ENCODE measurements at places on chromosomes 11 and 22.

DNA sequence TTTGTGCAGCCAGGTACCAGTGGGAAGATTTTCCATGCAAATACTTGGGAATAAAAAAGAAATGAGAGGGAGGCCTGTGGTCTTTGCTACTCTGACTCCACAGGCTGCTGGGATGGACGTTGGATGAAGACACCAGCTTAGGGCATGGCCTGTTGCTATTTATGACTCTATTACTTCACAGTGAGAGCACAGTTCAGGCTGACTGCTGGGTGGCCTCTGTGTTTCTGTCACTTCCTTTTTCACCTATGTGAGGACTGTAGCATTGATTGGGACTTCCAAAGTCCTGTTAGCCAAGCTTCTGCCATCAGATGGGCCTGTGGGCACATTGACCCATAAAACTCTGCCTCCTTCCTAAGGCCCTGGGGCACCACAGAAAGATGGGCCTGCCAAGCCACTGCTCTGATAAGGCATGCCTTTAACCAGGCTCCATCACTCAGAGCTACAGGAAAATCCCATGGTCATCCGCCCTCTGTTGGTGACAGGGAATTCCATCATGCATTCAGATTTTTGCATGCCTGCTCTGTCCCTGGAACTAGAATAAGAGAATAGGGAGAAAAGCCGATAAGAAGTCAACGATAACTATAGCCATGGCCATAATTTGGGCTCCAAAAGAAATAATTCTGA lies 64.6 kb downstream of the KCNJ1 start:
- DNase-seq, result no peak

- DNase-seq, result no peak
These were observed 41.4 kb upstream of the ZBED5 start for GRCh38 chr11:10899121-10899830.

DNA sequence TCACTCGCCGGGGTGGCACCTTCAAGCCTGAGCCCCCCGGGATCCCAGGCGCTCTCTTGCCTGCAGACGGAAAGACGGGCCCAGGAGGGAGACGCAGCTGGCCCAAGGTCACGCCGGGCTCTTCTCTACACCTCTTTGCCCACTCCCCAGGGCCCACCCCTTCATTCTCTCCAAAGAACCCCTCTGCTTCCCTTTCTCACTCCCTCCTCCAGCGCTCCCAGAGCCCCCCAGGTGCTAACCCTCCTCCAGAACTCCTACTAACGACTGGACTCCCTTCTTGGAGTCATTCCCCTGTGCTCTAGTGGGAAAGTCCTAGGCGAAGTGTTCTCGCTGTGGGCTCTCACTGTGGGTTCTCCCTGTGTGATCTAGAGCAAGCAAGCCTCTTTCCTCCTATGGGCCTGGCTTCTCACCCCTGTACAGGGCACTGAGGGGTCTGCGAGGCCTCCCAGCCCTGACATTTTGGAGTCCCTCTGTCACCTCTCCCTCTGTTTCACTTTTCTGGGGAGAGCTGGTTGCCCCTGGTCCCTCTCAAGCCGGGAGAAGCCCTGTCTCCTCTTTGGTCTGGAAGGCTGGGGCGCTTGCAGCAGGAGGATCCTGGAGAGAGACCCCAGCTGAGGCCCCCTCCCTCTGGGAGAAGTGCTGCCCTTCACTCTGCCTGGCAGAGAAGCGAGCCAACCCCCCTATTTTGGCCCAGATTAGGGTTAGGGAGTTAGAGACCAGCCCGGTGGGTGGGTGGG lies 858 bp downstream of the OAF start:
- no peak for DNase-seq

GRCh38 chr11:28483072-28483867 lies 375.1 kb downstream of the METTL15 start:
- no peak for DNase-seq

- DNase-seq, result no peak
These were observed 5.6 kb upstream of the KCTD17 start for GRCh38 chr22:37045958-37046357.

DNA sequence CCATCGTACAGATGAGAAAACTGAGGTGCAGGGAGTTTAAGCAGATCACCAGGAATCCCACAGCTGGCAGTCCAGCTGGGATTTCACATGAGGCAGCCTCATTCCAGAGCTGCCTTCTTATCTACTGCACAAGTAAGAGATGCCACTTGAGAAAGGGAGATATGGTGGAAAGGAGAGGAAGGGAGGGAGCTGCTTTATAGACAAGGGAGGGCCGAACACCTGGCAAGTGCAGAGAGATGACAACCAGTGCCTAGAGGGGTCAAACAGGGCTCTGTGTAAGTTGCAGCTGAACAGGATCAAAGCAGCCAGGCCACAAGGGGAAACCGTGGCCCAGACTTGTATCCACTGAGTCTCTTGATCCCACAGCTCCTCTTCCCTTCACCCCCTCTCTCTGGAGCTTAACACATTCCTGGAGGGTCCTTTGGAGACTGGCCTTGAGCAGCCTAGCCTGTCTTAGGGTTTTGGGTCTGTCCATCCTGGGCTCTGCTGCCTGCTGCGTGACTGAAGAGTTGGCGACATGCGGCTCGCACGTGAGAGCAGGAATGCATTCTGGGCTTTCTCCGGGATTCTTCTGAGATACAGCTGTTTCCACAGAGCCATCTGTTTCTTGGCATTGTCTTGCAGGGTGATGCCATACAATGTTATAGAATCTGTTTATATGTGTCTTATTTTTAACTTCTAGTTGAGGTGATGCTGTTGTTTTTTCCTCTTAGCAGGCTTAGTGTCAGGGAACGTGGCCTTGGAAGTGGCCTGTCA lies 268.5 kb upstream of the SYN3 start:
- no peak for DNase-seq

DNA sequence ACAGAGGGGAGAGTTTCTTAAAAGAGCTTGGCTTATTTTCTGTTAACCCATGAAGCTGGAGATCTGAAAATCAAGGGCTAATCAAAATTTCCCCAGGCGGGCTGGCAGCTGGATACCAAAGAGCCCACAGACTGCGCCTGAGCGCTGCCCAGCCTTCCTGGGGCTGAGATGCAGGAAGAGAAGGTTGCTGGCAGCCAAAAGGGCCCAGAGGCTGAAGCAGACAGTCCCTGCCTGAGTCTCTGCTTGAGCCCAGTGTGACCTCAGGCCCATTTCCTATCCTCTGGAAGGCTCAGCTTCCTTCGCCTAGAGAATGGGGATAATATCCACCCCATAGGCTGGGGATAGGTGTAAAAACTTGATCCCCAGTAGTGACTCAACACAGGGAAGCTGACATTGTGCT lies 49.1 kb downstream of the ARRB1 start:
- no peak for DNase-seq

- no peak for DNase-seq
These were observed 115.9 kb upstream of the CCDC179 start for GRCh38 chr11:22976146-22976545.

DNA sequence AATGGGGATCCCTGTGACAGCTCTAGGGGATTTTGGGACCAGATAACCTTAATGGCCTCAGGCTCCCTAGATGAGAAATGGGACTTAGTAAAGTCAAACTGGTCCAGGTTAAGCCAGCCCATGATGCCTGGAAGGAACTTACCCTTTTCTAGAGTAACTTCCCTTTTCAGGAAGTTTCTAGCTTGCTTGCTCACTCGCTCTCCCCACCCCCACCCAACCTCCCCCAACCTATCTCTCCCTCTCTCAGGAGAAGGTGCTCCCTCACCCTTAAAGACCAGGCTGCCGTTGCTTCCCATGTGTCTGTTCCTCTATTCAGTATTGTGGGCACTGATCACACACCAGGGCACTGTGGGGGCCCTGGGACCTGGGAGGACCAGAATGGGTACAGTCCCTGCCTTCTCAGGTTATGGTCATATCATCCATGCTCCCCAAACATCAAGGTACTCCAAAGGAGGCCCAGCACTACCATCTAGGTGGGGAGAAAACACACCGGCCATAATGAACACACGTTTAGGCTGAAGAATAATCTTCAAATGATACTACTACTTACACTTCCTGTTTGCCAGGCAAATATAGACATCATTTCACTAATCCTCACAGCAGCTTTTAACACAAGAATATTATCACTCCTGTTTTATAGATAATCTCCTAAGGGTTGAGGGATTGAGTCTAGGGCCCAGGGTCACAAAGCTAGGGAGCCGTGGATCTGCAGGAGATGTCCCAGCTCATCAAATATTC lies 18.2 kb downstream of the KCNQ1OT1 start:
- no peak for DNase-seq

- no peak for DNase-seq
These were observed 57.3 kb upstream of the EIF3D start for GRCh38 chr22:36586271-36586670.

DNA sequence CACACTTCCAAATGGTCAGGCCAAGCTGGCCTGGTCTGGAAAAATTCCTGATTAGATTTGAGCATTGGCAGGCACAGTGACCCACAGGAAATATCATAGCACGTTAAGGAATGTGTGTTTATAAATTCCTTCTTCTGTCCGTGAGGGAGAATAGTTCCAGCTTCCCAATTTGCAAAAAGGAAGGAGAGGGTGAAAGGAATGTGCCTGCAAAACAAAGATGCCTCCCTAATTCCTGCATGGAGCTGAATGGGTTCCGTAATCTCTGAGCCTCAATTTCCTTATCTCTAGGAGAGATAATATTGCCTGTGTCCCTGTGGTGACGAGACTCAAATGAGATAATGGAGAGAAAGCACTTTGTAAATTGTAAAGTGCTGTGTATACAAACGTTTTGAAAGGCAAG lies 105.1 kb downstream of the FEZ1 start:
- no peak for DNase-seq

DNA sequence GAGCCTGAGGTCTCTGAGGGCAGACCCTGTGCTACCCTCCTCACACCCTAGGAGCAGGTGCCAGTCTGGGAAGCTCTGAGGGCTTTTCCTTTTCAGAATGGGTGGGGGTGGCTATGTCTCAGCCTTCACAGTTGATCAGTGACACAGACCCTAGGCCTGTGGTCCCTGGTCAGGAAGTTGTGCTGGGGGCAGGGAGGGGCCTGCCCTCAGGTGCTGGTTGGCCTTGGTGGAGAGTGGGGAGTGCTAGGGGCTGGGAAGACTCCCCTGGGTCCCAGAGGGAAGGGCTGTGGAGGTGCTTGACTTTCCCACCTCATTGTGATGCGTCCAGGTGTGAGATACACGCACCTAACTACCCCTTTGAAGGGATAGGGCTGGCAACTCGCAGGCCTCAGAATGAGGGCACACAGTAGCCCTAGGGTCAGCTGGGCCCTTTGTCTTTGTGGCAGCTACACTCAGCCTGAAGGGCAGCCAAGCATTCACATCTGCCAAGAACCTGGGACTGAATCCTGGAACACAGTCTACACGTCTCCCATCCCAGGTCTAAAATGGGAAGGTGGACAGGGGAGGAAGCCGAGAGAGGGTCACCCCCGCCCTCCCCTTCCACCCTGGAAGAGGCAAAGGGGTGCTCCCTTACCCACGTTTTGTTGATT lies 31.2 kb upstream of the ATXN10 start:
- no peak for DNase-seq

DNA sequence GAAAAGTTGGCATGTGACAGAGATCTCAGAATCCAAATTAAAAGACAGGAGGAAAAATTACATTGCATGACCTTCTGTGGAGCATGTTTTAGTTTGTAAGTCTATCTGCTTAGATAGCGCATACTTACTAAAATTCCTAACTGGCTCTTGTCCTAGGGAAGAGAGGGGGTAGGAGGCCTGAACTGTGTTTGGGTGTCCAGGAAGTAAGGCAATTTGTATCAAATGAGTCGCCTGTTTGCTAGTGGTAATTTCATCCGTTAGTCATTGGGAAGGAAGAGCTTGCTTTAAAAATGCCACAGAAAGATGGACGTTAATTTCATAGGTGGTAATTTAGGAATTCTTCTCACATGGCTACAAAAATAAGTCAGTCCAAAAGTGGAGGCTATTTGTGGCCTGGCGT lies 18.5 kb downstream of the GRK3 start:
- no peak for DNase-seq

GRCh38 chr11:15027956-15028355 lies 45.4 kb upstream of the CALCB start:
- no peak for DNase-seq

- DNase-seq, result no peak
These were observed 6.5 kb downstream of the ASPHD2 start for GRCh38 chr22:26435327-26436093.

- no peak for DNase-seq
These were observed 39.4 kb downstream of the TMEM45B start for GRCh38 chr11:129855086-129855485.

DNA sequence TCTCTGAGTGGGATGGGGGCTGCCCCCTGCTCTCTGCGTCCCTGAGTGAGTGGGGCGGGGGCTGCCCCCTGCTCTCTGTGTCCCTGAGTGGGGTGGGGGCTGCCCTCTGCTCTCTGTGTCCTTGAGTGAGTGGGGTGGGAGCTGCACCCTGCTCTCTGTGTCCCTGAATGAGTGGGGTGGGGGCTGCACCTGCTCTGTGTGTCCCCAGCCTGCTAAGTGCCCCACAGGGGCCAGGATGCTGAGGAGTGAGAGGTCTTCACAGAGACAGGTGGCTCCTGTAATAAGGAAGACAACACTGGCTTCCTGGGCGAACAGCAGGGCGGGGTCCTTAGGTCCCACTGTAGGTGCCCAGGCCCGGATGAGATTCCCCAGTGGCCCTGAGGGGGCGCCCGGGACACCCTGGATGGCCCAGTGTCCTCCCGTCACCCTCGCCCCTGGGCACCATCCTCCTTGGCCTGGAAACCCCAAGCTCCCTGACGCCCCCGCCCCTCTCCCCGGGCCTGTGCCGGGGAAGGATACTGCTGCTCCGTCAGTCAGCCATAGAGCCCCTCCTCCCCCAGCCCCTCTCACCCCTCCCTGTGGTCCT lies 3.8 kb upstream of the CCDC188 start:
- no peak for DNase-seq

- no peak for DNase-seq
These were observed 40.1 kb upstream of the RFPL3 start for GRCh38 chr22:32317524-32317923.

- DNase-seq, result peak; percentile 41
These were observed 96.4 kb downstream of the KIAA1671 start for GRCh38 chr22:25048659-25049647.

DNA sequence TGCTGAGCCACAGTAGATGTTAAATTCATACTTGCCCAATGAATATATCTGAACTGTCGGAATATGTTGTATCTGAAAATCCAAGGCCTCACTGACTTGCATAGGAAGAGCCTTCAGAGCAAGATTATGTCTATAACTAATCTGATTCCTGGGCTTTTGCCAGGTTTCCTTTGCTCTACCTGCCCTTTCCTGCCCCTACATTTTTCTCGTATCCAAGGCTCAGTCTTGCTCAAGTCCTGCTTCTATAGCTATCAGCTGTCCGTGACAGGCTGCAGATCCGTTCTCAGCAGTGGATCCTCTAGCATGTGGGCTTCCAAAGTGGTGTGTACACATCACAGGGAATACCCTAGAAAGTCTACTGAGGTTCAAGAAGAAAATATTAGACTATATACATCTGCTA lies 18.8 kb upstream of the USP47 start:
- DNase-seq, result no peak

DNA sequence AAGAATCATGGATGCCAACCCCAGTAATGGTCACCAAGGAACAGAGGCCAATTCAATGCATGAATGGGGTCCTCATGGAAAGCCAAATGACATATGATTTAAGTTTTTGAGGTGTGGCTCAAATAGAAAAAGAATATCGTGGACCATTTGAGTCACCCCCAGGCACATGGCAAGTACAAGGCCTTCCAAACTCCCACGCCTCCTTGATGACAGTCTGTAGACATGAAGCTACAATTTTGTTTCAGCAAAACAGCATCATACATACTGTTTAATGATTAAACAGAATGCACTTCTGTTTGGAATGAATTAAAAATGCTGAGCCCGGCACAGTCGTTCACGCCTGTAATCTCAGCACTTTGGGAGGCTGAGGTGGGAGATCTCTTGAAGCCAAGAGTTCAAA lies 7.4 kb downstream of the FADD start:
- DNase-seq, result no peak

- no peak for DNase-seq
These were observed 116.2 kb downstream of the KIAA1671 start for GRCh38 chr22:25068707-25069106.
